Inflammatory macrophage treated with lipopolysaccharide for 4 hours (primary cell): ENCODE measurements at places on chromosomes 1 and 21.

DNA sequence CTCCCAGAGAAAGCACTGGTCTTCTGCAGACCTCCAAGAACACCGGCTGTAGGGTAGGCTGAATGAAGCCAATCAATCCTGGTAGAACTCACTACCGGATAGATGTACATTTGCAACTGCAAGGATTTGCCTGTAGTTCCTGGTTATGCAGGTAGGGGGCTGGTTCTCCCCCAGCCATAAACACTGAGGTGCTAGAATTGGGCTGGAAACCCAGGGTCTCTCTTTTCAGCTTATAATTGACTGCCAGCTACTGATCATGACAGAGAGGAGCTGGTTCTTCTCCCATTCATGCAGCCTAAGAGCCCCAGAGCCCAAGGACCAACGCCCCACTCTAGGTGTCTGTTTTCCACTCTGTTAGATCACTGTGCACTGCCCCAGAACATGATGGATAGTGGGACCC is 21.5 kb upstream of the MTARC2 start:
- no peak for DNase-seq

DNA sequence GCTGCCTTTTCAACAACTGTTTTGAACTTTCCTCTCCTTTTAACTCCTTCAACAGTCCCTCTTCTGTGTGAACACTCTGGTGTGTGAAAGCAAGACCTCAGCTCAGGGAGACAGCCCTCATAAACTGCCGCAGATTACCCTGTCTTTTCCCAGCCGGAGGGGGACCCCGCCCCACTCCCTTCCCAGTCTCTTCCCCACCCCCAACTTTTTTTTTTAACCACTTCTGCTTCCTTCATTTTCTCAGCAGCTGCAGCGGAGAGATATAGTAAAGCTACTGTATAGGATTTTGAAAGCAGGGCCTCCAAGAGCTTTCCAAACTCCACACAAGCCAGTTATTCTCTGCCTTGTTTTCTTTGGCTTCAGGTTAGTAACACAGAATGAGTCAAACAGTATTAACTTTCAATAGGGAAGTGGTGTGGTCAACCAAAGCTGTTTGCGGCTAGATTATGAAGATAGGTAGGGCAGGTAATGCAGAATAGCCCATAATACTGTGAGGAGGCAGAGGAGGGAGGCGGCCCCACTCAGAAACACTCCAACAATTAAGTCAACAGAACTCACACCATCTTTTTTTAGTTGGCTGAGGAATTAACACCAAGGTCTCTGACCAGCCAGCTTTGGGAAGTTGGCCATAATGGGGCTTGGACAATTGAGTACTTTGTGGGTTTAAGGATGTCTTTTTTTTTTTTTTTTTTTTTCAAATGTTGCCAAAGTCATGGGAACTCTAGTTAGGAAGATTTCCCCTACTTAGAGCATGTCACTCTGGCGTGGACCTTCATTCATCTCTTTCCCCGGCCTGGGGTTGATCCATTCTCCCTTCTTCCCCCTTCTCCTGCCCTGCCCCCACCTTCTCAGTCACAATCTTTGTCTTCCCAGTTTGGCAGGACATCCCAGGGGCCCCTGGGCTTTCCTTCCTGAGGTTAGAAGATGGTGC is 177.0 kb downstream of the CLIC6 start:
- DNase-seq = peak; percentile 57

- no peak for DNase-seq
These were observed 58.1 kb upstream of the ARHGEF16 start for GRCh38 chr1:3396411-3396810.

DNA sequence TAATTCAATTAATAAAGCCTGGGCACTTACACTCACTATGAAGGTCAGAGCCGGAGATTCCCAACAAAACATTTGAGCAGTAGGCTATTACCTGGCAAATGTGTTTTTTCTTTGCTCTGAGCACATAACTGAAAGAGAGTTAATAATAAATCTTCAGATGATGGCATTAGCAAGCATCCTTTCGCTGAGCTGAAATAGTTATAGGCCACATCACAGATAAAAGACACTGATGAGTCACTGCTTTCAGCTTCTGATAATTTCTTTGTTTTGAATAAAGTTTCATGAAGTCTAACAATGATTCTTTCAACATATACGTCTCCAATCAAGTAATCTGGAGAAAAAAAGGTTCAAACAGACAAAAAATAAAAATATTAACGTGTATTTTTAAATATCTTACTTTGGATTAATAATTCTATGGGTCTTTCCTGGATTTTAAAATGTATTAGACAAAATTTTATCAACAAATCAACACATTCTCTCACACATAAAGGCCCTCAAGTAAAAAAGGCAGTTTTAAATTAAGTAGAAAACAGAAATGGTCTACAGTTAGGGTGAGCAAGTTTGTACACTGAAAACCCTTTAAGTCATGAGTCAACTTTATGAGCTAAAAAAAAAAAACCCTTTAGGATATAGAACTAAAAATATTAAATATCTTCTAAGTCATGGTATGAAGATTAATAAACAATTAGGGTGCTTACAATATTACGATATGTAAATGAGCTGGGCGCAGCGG is 33.1 kb downstream of the LTN1 start:
- DNase-seq = no peak

GRCh38 chr1:234955107-234955731 is 173.4 kb downstream of the TOMM20 start:
- DNase-seq = peak; percentile 92

GRCh38 chr1:70504821-70505193 is 93.7 kb downstream of the CTH start:
- no peak for DNase-seq

DNA sequence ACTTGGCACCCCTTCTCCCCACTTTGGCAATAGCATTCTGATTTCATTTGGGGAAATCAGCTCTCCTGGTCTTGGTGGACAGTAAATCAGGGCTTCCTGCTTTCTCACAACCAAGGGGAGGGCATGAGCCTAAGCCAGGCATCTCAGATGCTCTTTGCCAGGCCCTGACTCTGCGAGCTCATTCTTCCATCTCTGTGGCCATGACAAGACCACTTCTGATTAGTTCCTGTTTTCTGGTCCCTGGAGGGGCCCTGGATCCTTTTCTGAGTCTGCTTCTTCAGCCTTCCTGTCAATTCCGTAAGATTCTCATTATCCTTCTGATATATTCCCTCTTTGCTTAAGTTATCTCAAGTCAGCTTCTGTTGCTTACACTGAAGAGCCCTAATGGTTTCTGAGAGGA is 210.4 kb downstream of the HIVEP3 start:
- DNase-seq = no peak

- no peak for DNase-seq
These were observed 89.9 kb upstream of the SSX2IP start for GRCh38 chr1:84780000-84780716.

- no peak for DNase-seq
These were observed 134.6 kb upstream of the PDE4B start for GRCh38 chr1:65658122-65658521.

- DNase-seq = no peak
These were observed 390.5 kb downstream of the DISC1 start for GRCh38 chr1:232017057-232017456.

DNA sequence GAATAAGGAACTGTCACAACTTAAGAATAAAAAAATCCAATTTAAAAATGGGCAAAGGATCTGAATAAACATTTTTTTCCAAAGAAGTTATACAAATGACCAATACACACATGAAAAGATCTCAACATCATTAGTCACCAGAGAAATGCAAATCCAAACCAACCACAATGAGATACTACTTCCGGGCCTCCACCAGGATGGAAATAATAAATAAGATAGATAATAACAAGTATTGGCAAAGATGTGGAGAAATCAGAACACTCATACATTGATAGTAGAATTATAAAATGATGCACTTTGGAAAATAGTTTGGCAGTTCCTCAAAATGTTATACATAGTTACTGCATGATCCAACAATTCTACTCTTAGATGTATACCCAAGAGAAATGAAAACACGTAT is 18.7 kb downstream of the ZSWIM5 start:
- DNase-seq = no peak

GRCh38 chr1:211371406-211372105 is 44.9 kb downstream of the TRAF5 start:
- DNase-seq = no peak

DNA sequence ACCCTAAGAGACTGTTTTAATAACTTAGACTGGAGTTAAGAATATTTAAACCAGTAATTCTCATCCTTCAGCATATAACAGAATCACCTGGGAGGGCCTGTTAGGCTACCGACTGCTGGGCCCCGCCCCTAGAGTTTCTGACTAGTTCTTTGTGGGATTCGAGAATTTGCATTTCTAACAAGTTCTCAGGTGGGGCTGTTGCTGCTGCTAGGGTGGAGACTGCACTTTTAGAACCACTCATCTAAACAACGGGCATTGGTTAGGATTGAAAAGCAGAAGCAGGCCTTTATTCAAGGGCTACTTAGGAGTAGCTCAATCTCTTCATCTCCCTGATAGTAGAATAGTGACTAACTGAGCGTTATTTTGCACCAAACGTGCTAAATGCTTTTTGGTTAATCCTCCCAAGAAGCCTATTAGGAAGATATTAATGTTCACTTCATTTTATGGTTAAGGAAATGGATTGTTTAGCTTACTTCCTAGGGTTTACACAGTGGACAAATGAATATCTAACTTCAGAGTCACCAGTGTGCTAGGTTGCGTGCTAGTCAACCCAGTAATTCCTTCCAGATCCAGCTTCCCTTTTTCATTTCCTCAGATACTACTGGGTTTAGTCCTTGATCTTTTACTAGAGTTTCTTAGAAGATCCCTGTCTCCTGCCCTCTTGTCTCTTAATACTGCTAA is 31.1 kb upstream of the UAP1 start:
- DNase-seq = peak; percentile 58

DNA sequence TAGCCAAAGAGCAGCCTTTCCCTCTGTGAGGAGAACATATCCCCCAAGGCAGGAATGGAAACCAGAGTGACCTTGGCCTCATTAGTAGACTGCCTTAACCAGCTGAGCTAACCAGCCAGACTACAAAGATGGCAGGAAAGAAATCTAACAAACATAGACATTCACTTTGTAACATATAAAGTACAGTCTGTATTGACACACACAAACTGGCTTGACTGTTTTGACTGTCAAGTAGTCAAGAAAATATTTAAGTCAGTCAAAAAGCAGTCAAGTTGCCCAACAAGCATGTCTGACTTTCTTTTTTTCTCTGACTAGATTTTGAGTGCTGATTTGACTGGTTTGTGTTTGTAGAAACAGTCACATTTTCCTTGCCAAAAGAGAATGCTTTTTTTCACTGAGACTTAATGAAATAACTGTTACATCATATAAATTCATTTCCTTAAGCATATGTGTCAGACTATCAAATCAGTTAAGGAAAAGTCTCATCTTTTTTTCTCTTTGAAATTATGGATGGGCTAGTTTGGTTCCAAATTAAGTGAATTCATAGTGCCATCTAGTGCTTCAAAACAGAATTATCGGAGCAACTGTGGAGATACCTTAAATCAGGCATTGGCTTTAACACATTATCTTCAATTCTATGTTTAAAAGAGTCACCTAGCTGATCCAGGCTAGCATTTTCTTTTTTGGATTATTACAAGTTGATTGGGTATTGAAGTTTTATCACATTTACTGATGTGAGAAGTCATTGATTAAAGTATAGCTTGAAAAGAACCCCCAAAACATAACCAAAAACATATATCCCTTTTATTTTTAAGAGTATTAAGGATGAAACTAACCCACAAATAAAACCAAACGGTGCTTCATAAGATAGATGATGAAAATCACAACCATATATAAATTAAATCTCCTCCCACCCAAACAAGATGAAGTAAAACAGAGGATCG is 75.0 kb downstream of the ATP6V1G3 start:
- peak; percentile 66 for DNase-seq

GRCh38 chr1:204725821-204726448 is 40.4 kb upstream of the LRRN2 start:
- no peak for DNase-seq

- DNase-seq = no peak
These were observed 50.2 kb upstream of the WASF2 start for GRCh38 chr1:27539901-27540861.

- no peak for DNase-seq
These were observed 10.8 kb upstream of the MYOM3 start for GRCh38 chr1:24122776-24123175.

DNA sequence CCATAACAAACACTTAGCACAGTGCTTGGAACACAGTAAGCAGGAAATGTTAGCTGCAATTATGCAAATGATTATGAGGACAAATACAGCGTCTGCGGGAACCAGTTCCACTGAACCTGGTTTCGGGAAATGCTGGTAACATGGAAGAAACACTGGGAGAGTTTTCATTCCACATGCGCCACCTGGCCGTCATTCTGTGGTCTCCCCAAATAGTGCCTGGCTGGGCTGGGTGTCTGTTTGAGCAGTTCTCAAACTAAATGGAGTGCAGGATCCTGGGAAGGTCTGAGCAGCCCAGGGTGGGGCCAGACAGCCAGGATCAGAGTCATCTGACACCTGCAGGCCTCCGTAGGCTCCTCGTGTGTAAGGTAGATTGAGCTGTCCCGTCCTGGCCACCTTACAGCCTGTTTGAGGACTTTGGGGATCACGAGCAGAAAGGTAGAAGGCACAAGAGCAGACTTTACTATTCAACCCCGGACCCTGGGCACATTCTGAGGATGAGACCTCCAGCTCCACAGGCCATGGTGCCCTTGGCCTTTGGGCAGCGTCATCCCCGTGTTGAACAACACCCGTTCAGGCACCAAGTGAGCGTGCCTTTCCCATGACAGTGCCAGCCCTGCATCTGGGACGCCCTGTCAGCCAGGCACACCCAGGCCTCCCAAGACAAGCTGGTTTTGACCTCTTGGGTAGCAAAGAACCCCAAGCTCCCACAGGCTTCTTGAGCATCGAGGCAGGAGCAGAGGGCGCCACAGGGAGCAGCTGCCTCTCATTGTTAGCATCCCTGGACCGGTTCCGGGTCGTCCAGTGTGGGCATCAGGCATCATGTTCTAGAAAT is 101.9 kb downstream of the PRDM2 start:
- no peak for DNase-seq

- DNase-seq = peak; percentile 49
These were observed 9.3 kb upstream of the CACYBP start for GRCh38 chr1:174990382-174990999.

DNA sequence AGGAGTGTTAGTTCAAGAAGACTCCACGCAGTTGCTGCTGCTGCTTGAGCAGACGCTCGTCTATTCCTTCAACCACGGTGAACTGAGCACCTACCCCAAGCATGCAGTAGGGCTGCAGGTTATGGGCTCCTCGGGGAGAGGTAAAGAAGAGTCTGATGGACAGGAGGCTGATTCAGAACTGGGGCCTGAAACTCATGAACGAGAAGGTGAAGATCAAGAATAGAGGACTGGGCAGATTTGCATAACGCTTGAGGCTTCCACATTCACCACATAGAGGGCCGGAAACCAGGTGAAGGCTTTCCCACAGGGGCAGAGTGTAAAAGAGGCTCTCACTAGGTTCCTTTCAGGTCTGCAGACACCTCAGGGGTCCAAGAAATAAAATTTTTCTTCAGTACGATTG is 9.1 kb downstream of the ABCA4 start:
- DNase-seq = no peak

DNA sequence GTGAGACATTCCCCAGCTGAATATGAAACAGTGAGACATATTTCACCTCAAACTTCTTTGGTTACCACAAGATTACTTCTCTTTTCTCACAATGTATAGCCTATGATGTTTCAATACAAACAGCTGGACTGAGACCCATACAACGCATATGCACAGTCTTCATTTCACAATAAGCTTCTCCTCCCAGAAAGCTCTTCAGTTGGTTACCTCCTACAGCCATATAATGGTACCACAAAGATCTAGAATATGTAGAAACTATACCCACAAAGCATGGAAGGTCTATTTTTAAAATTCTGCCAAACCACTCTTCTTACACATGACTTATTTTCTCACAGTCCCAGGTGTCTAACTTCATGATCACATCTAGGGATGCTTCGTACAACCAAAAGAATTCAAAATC is 70.8 kb downstream of the JAK1 start:
- peak; percentile 90 for DNase-seq

GRCh38 chr1:66317248-66317515 is 216.8 kb upstream of the SGIP1 start:
- no peak for DNase-seq
